ENCODE measurements at places on chromosomes 3 and 15. TPM values are rescaled to one million over a fixed set of nuclear protein-coding genes. Genes with fewer than 3 reads are reported as not detected.

GRCh38 chr15:98779463-98780071 is 131.2 kb downstream of the IGF1R start:
- peak; percentile 90 for DNase-seq

- DNase-seq: peak; percentile 81
Measured at GRCh38 chr15:101615986-101616848, 36.0 kb downstream of the TM2D3 start.

GRCh38 chr15:53359038-53359437 is 400.4 kb downstream of the WDR72 start:
- DNase-seq: no peak

DNA sequence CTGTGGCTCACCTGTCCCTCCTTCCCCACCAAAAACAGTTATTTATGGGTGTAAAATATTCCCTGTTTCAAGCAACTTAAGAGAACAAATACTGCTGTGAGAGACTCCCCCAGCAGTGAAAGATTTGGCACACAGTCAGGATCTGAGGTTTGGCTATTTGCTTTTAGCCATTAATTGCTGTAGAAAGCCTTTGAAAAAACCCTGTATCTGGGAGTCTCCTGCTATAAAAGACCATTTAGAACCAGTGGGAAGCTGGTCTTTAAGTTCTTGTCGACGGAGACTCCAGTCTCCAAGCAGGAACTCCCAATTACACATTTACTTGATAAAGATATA is 55.1 kb upstream of the PCSK6 start:
- DNase-seq: no peak

DNA sequence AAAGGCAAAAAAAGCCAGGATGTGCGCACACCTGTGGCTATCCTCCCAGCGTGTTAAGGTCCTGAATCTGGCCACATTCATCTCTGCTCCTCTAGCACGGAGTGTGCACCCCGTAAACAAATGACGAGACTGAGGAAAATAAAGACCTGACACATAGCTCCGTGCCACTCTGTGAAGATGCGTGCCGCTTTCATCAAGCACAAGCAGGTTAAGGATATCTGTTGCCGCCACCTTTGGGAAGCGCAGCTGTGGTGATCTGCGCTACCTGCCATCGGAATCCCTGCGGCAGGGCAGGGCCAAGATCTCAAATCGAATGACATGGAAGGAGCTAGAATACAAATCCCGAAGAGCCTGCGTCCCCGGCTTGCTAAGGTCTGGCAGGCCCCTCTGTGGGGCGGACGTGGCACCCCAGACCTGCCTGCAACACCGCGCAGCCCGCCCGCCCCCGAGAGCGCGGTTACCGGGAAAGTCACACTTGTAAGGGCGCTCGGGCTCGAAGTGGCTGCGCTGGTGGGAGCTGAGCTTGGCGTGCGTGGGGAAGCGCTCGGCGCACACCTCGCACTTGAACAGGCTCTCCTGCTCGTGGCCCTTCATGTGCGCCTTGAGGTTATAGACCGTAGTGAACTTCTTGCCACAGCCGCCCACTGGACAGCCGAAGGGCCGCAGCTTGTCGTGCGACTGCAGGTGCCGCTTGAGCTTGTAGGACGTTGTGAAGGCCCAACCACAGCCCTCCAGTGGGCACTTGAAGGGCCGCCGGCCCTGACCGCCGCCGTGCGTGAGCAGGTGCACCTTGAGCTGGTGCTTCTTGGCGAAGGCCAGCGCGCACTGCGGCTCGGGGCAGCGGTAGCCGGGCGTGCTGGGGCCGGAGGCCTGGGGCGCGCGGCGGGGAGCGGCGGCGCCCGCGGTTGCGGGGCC is 936 bp downstream of the ZXDC start:
- DNase-seq: peak; percentile 77

GRCh38 chr15:48096813-48097212 is 24.0 kb upstream of the SLC24A5 start:
- no peak for DNase-seq

DNA sequence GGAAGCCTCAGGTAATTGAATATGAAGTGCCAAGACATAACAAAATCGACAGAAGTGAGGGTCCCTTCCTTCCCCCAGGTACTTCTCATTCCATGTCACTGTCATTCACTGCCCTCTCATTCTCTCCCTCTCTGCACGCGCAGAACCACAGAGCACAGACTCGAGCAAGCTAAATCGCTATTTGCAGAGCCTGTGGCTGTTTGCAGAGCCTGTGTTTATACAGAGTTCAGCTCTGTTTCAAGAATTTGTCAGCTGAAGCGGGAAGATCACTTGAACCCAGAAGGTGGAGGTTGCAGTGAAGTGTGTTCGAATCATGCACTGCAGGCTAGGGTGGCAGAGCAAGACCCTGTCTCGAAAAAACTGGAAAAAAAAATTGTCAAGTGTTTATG is 2.5 kb downstream of the VILL start:
- no peak for DNase-seq

DNA sequence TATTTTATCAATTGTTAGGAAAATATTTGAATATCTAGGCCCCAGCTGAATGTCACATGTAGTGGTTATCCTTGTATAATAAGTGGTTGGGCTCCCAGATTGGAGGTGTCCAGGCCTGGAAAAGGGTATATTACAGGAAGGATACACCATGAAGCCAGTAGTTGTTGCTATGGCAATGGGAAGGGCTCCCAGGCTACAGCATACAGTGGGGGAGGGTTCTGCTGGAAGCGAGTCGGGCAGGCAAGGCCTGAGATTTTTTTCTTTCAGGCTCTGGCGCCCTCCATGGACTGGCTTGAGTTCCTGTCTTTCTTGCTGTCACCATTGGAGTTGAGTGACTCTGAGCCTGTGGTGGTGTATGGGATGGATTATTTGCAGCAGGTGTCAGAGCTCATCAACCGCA is 8.9 kb downstream of the ECE2 start:
- peak; percentile 74 for DNase-seq

DNA sequence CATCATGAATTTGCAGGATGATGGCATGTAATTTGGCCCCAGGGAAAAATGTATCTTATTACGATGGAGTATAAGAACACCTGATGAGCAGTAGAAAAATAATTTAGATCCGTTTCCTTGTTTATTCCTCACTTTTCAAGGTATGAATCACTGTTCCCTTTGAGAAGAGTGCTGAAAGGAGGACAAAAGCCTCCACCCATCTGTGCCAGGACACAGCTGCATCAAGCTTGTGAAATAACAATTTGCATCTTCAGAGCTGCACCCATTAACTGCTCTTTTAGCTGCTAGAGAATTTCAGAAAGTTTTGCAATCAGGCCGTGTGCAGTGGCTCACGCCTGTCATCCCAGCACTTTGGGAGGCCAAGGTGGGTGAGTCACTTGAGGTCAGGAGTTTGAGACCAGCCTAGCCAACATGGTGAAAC is 9.6 kb downstream of the CLDND1 start:
- no peak for DNase-seq

The CLASP2 gene
- total RNA-seq: 55.3 TPM

The CGNL1 gene
- total RNA-seq: 49.3 TPM

The IMPG2 gene
- 0.49 TPM for total RNA-seq

The PYDC2 gene
- not detected for total RNA-seq

The ITIH1 gene
- total RNA-seq: not detected

All from right cardiac atrium (tissue), 5 donors.